ENCODE measurements at places on chromosomes 1 and 21. TPM values are rescaled to one million over a fixed set of nuclear protein-coding genes. Genes with fewer than 3 reads are reported as not detected.

The DNM3 gene
- total RNA-seq, result 0.12 TPM

The BATF3 gene
- 7.6 TPM for total RNA-seq

The GPX7 gene
- 0.07 TPM for total RNA-seq

The DIO1 gene
- total RNA-seq, result not detected

The LCE1B gene
- total RNA-seq, result not detected

The NPPA gene
- not detected for total RNA-seq

The MUTYH gene
- 10.9 TPM for total RNA-seq

The GCSAML gene
- total RNA-seq, result not detected

The TTC24 gene
- not detected for total RNA-seq

The PTGFR gene
- total RNA-seq, result 0.12 TPM
